RWPE1 (cell line): ENCODE measurements at places on chromosomes 6 and 20.

GRCh38 chr6:120083186-120083585 lies 733.6 kb upstream of the MAN1A1 start:
- DNase-seq: no peak

- peak; percentile 5 for DNase-seq
These were observed at the start of gene HLA-DRB1 for GRCh38 chr6:32589596-32590449. Gene HLA-DRB1 (minus strand): TSS chr6:32589848. CDS start chr6:32589742, 106 bp downstream.

GRCh38 chr6:31401403-31401802 lies 2.0 kb upstream of the MICA start:
- peak; percentile 29 for DNase-seq

- no peak for DNase-seq
These were observed 94.0 kb upstream of the HIVEP1 start for GRCh38 chr6:11917951-11918738.

GRCh38 chr6:43376551-43376981 lies 7.1 kb upstream of the ZNF318 start:
- no peak for DNase-seq

- no peak for DNase-seq
These were observed 60.1 kb downstream of the DAAM2 start for GRCh38 chr6:39852324-39852723.

GRCh38 chr20:41003143-41003935 lies 25.3 kb upstream of the TOP1 start:
- peak; percentile 99 for DNase-seq

GRCh38 chr20:25632940-25633790 lies 9.4 kb upstream of the NANP start:
- peak; percentile 58 for DNase-seq

DNA sequence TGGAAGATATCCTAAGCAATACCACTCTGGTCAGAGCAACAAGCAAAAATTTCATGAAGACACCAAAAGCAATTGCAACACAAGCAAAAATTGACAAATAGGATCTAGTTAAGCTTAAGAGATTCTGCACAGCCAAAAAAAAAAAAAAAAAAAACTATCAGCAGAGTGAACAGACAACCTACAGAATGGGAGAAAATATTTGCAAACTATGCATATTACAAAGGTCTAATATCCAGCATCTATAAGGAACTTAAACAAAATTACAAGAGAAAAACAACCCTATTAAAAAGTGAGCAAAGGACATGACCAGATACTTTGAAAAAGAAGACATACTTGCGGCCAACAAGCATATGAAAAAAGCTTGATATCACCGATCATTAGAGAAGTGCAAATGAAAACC lies 20.0 kb upstream of the AHI1 start:
- no peak for DNase-seq

- peak; percentile 63 for DNase-seq
These were observed 46.8 kb downstream of the CD24 start for GRCh38 chr6:106927531-106928398.

GRCh38 chr20:15555913-15556312 lies 1017.3 kb downstream of the KIF16B start:
- no peak for DNase-seq

- DNase-seq: no peak
These were observed 1.5 kb downstream of the LIN28B start for GRCh38 chr6:104958178-104959025.

DNA sequence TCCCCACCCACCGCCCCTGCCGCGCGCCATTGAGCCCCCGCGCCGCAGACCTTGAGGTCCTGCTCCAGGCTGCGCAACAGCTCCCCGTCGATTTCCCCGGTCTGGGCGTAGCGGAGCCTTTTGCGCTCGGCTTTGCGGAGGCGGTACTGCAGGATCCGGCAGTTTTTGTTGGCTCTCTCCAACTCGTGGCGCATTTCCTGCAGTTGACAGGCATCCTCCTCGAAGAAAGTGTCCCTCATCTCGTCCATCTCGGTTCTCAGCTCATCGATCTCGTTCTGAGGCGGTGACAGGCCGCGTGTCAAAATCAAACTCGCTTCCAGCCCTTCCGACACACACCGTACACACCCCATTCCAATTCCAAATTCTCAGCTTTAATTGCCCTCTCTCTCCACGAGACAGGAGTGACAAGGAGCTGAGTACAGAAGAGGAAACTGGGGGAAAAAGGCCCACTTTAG lies 4.3 kb downstream of the MTCL3 start:
- DNase-seq: no peak

GRCh38 chr6:135021310-135022049 lies 33.1 kb downstream of the HBS1L start:
- no peak for DNase-seq

- DNase-seq: peak; percentile 75
These were observed 17.0 kb downstream of the UQCC2 start for GRCh38 chr6:33694401-33694931.

- no peak for DNase-seq
These were observed 4.5 kb downstream of the IGF2R start for GRCh38 chr6:159973406-159973805.

- no peak for DNase-seq
These were observed 49.3 kb downstream of the SIRPA start for GRCh38 chr20:1944345-1945091.

DNA sequence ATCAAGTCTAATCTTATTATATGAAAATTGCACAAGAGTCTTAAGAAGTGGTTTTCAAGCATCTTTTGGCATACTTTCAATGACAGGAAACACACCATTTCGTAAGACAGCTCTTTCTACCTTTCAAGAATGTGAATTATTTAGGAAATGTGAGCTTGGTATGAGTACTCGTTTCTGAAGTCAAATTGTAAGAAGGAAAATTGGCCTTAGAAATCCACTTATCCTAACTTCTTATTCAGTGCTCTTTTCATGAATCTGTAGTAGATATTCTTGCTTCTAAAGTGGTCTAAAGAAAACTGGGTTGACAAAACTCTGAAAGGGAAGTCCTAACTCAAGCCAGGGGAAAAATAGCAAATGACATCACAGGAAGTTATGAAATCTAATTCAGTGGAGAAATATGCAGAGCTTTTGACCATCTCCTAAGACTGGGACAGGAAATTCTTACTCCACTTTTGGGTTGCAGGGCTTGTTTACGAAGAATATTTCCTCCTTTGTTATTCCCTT lies 38.5 kb upstream of the OGFRL1 start:
- peak; percentile 38 for DNase-seq

DNA sequence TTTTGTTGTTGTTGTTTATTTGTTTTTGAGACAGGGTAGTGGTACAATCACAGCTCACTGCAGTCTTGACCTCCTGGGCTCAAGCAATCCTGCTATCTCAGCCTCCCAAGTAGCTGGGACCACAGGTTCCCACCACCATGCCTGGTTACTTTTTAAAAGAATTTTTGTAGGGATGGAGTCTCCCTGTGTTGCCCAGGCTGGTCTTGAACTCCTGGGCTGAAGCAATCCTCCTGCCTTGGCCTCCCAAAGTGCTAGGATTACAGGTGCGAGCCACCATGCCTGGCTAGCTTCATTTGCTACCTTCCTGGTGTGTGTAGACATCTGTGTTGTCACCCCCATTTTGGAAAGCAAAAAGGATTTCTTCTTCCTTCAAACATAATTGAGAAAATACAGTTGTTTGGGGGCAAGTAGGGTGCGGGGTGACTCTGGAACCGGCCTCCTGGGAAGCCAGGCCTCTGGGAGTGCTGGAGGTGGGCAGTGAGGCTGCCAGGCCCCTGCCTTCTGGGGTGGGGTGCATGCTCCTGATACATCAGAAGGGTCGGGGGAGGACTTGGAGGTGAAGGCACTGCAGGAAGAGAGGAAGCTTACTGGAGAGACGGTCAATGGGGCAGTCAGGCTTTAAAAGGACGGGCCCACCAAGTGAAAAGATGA lies 28.4 kb downstream of the SYNJ2 start:
- no peak for DNase-seq

- DNase-seq: no peak
These were observed 4.2 kb upstream of the ZBTB12 start for GRCh38 chr6:31906122-31906521.
